ENCODE measurements at places on chromosomes 2 and 18. TPM values are rescaled to one million over a fixed set of nuclear protein-coding genes. Genes with fewer than 3 reads are reported as not detected.

Gene ERICH2
- total RNA-seq = 2.4 TPM

Gene VIL1
- 9.0 TPM for total RNA-seq

Gene ZBTB7C
- total RNA-seq = not detected

DNA sequence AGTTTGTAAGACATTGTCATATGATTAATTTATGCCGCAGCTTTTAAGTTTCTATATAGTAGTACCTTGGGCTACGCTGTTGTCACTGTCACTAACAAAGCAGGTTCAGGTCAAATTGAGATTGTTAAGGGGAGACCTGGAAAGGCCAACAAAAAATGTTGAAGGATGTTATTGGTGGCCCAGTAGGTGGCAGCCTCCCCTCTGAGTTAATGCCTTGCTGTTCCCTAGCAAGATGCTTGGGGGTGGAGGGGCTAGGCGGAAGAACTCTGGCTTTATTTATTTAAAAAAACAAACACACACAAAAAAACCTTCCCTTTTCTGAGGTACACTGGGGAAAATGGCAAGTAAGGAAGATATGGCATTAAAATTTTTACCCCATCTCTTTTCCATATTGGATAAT lies 128.3 kb upstream of the ATP5MC3 start:
- DNase-seq = peak; percentile 65

DNA sequence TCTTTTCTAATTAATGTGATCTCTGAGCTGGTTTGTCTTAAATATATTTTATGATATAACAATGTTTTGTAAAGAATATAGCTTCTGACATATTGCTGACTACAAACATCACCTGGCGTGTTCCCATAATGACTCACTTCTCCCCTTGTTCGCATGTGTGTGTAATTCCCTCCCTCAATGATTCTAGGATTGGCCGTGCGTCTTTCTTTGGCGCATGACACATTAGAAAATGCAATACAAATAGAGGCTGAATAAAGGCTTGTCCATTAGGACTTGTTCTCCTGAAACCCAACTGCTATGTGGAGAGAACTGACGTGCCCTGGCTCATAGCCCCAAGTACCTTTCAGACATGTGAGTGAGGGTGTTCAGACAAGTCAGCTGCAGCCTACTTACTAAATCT lies 159.7 kb upstream of the CDH20 start:
- DNase-seq = no peak

GRCh38 chr18:63062246-63062645 lies 257.3 kb downstream of the BCL2 start:
- no peak for DNase-seq

Measured in Calu3 (cell line).